ENCODE measurements at places on chromosomes 16 and 17. TPM values are rescaled to one million over a fixed set of nuclear protein-coding genes. Genes with fewer than 3 reads are reported as not detected.
A peak's percentile ranks its signal among the peaks of the same experiment; 100 is the strongest.

Gene CHTF8
- total RNA-seq, result 97.3 TPM

Gene CARD14
- total RNA-seq, result 1.1 TPM

Gene ADAD2
- total RNA-seq, result 0.52 TPM

DNA sequence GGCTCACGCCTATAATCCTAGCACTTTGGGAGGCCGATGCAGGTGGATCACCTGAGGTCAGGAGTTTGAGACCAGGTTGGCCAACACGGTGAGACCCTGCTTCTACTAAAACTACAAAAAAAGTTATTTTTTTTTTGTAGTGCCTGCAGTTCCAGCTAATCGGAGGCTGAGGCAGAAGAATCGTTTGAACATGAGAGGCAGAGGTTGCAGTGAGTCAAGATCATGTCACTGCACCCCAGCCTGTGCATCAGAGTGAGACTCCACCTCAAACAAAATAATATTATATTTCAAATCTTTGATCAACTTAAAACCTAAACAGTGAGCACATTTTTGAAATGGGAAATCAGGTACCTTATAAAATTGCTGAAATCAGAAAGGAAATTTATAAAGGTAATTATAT lies 36.5 kb downstream of the NCOR1 start:
- H3K27ac ChIP-seq, result no peak overlapping the region
- H3K4me3 ChIP-seq, result no peak overlapping the region
- H3K4me1 ChIP-seq, result no peaks in the 10 kb centered on the region
- H3K27me3 ChIP-seq, result no peaks in the 10 kb centered on the region
- H3K36me3 ChIP-seq, result no peaks in the 10 kb centered on the region

GRCh38 chr16:49854796-49855203 lies 1.1 kb downstream of the ZNF423 start:
- H3K4me1 ChIP-seq, result peaks cover 45% of the 10 kb centered on the region
- no peaks in the 10 kb centered on the region for H3K36me3 ChIP-seq
- peak; percentile 71 for DNase-seq

DNA sequence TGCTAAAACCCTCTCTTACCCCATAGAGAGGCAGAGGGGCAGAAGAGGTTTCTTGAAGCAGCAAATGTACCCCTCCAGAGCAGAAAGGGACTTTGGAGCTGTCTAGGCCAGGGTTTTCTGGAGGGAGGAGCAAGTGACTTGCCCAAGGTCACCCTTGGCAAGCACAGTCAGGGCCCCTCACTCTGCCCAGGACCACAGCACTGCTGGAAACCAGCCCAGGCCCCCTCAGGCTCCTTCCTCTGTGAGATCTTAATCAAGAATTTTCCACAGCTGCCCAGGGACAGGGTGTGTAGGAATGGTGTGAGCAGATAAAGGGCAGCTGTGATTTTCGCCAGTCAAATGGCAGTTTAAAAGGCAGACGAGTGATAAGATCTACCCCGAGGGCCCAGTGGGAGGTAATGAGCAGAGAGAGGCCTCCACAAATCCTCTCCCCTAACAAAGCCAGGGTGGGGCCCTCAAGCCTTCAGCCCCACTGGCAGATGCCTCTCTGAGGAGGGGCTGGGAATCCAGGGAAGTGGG lies 3.9 kb upstream of the SLC12A3 start:
- no peak overlapping the region for H3K4me3 ChIP-seq
- H3K27me3 ChIP-seq, result no peaks in the 10 kb centered on the region
- H3K27ac ChIP-seq, result peak overlapping the region; percentile 3
- DNase-seq, result no peak
- no peaks in the 10 kb centered on the region for H3K36me3 ChIP-seq

GRCh38 chr17:28807925-28808634 lies 34.5 kb downstream of the FAM222B start:
- no peaks in the 10 kb centered on the region for H3K27me3 ChIP-seq
- DNase-seq, result no peak
- H3K36me3 ChIP-seq, result peaks cover 13% of the 10 kb centered on the region
- H3K4me1 ChIP-seq, result peaks cover 29% of the 10 kb centered on the region

GRCh38 chr16:54817940-54818574 lies 112.6 kb upstream of the IRX5 start:
- peak overlapping the region; percentile 42 for H3K27ac ChIP-seq
- no peaks in the 10 kb centered on the region for H3K27me3 ChIP-seq
- H3K4me1 ChIP-seq, result no peaks in the 10 kb centered on the region
- H3K4me3 ChIP-seq, result peak overlapping the region; percentile 8

DNA sequence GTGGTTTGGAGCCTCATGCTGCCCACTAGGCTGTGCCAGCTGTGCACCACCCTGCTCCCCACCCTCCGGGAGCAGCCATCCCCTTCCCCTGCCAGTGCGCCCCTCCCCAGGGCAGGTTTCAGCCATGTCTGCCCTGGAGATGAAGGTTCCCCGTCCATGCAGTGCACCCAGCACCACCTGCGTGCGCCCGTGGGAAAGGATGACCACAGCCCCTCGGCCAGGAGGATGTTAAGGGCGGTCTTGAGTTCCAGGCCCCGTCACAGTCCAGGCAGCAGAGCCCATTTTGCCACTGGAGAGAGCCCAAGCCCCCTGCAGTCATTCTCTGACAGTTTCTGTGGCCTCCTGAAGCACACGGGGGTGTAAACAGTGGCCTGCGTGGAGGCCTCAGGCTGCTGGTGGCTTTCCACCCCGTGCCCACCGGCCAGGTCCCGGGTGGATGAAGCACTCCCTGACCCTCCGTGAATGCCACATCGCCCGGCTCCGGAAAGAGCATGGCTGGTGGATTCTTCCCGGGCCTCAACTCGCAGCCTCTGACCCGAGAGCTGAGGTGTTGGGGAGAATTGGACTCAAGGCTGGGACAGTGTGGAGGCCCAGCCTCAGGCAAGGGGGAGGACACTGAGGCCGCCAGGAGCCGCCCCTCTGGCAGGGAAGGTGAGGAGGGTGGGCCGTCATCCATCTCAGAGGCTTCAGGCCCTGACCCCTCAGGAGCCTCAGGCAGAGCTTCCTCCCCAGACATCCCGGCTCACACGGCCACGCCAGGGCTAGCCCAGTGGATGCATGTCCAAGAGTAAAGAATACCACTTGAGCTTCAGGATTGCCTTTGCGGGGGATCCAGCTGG lies 69.7 kb upstream of the CHMP6 start:
- peak; percentile 59 for DNase-seq
- no peaks in the 10 kb centered on the region for H3K27me3 ChIP-seq
- peaks cover 40% of the 10 kb centered on the region for H3K36me3 ChIP-seq
- no peak overlapping the region for H3K27ac ChIP-seq
- no peaks in the 10 kb centered on the region for H3K4me1 ChIP-seq

DNA sequence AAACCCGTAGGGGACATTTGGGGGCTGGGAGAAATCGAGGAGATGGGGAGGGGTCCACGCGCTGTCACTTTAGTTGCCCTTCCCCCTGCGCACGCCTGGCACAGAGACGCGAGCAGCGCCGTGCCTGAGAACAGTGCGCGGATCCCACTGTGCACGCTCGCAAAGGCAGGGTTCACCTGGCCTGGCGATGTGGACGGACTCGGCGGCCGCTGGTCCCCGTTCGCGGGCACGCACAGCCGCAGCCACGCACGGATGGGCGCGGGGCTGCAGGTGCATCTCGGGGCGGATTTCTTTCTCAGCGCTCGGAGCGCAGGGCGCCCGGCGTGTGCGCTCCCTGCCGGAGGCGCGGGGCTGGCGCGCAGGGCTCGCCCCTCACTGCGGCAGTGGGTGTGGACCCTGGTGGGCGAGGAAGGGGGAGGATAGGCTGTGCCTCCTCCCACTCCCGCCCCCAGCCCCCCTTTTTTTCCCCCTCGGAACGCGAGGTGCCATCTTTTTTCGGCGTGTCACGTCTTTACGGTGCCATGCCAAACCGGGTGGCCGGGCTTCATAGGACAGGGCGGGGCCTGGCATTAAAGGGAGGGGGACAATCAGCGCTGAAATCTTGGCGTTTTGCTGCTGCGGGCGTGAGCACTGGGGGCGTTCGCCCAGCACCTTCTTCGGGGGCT lies 1.1 kb downstream of the MAPT start:
- H3K4me1 ChIP-seq, result peaks cover 15% of the 10 kb centered on the region
- no peak overlapping the region for H3K27ac ChIP-seq
- peak overlapping the region; percentile 74 for H3K4me3 ChIP-seq

DNA sequence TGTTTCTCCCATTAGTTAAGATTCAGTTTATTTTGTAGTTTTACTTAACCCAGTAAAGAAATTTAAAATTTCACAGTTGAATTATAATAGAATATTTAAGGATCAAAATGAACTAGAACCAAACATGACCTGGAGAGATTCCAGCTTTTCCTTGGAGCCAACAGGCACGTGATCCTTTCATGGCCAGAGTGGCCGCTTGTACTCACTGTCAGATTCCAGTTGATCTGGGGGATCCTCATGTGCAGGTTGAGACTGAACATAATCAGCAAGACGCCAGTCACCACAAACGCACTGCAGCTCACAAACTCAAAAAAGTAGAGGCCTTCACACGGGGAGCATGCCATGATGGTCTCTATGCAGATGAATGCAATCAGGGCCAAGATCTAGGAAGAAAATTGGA lies 31.7 kb downstream of the CMTM3 start:
- no peaks in the 10 kb centered on the region for H3K4me1 ChIP-seq
- DNase-seq, result no peak
- H3K4me3 ChIP-seq, result no peak overlapping the region
- no peaks in the 10 kb centered on the region for H3K36me3 ChIP-seq

DNA sequence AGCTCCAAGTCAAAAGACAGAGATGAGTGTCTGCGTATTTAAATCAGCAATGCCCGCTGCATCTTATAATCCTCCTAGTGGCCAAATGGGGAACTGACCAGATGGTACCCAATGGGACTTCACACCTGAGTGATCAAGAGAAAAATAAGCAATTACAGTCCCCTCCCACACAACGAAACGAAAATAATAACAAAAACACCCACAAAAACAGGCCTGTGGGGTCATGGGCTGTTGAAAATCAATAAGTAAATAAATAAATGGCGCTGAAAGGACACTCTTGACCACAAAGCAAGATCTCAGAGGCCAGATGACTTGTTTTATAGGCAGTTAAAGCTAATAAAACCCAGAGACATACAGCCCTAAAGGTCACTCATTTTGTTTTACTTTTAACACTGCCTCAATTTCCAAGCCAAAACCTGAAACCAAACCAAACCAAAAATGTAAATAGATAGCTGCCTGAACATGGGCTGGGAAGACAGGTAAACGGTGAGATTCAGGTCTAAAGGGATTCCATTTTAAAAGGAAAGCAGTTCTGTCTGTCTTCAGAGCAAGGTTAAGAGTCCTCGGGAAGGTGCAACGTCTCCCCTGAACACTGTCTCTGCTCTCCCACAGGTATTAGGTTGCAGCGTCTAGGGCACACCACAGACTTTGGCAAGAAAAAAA lies 1.3 kb downstream of the ZNF821 start:
- peak overlapping the region; percentile 88 for H3K27ac ChIP-seq
- H3K4me1 ChIP-seq, result peaks cover 23% of the 10 kb centered on the region
- H3K4me3 ChIP-seq, result peak overlapping the region; percentile 81
- DNase-seq, result no peak

DNA sequence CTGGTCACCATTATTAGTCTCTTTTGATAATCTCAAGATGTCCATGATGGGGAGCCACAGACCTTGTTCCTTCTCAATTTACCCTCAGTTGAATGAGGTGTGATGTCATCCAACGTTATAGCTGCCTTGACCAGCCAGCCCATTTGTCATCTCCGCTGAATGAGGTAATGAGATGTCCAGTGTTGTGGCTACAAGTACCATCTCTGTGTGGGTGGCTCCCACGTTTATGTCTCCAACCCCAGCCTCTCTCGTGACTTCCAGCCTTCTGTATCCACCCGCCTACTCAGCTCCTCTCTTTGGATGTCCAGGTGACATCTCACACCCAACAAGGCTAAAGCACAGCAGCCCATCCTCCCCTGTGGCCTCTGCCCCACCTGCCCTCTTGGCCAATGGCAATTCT lies 18.2 kb downstream of the DNAH17 start:
- no peaks in the 10 kb centered on the region for H3K36me3 ChIP-seq
- H3K27ac ChIP-seq, result no peak overlapping the region
- H3K4me1 ChIP-seq, result no peaks in the 10 kb centered on the region
- peaks cover 4% of the 10 kb centered on the region for H3K27me3 ChIP-seq
- no peak for DNase-seq

DNA sequence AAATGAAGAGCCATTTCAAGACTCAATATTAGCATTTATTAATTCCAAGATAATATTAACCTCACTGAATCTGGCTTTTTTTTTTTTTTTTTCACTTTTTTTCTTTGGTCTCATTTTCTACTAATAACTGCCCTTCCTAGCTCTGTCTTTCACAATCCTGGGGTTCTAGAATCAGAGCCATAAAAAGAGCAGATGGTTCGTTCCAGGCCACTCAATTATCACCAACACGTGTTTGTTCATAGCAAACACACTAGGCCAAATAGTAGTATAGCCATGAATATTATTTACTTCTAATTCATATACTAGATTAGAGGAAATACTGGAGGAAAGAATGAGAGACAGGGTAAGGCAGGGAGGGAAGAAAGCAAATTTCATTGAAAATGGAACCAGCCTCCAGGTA lies 39.8 kb downstream of the TEX2 start:
- no peaks in the 10 kb centered on the region for H3K4me1 ChIP-seq
- no peak for DNase-seq
- no peaks in the 10 kb centered on the region for H3K27me3 ChIP-seq
- H3K27ac ChIP-seq, result no peak overlapping the region
- no peak overlapping the region for H3K4me3 ChIP-seq

DNA sequence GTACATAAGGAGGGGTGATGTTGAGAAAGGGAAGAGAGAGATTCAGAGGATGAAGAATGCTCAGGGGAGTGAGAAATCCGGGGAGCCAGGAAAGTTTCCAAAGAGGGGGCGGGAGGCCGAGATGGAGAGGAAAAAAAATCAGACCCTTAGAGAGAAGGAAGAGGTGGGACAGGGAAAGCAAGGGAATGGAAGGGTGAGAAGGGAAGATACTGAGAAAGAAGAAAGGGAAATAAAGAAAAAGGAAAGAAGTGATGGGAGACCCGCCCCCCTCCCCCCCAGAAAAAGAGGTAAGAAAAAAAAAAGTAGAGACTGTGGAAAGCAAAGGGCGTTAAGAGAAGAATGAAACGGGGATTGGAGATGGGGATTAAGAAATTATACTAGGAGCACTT lies 507 bp downstream of the DYNLRB2 start:
- peak overlapping the region; percentile 65 for H3K4me3 ChIP-seq
- DNase-seq, result no peak
- H3K27me3 ChIP-seq, result peaks cover 11% of the 10 kb centered on the region
- no peaks in the 10 kb centered on the region for H3K4me1 ChIP-seq

- DNase-seq, result no peak
- no peak overlapping the region for H3K4me3 ChIP-seq
- peaks cover 27% of the 10 kb centered on the region for H3K36me3 ChIP-seq
- no peak overlapping the region for H3K27ac ChIP-seq
- H3K27me3 ChIP-seq, result no peaks in the 10 kb centered on the region
Observed at GRCh38 chr16:3138342-3138741, 3.5 kb downstream of the ZNF213 start.

GRCh38 chr16:66871840-66872239 lies 8.5 kb upstream of the PDP2 start:
- H3K36me3 ChIP-seq, result no peaks in the 10 kb centered on the region
- DNase-seq, result no peak
- peaks cover 15% of the 10 kb centered on the region for H3K4me1 ChIP-seq
- H3K4me3 ChIP-seq, result no peak overlapping the region
- no peaks in the 10 kb centered on the region for H3K27me3 ChIP-seq
- H3K27ac ChIP-seq, result no peak overlapping the region

- H3K4me3 ChIP-seq, result no peak overlapping the region
- H3K27me3 ChIP-seq, result no peaks in the 10 kb centered on the region
- DNase-seq, result no peak
- H3K36me3 ChIP-seq, result no peaks in the 10 kb centered on the region
- H3K27ac ChIP-seq, result no peak overlapping the region
Observed at GRCh38 chr16:88468275-88469129, 15.4 kb downstream of the ZFPM1 start.

- H3K27me3 ChIP-seq, result no peaks in the 10 kb centered on the region
- no peaks in the 10 kb centered on the region for H3K4me1 ChIP-seq
- no peak overlapping the region for H3K27ac ChIP-seq
- no peak for DNase-seq
- H3K36me3 ChIP-seq, result no peaks in the 10 kb centered on the region
- H3K4me3 ChIP-seq, result no peak overlapping the region
Observed at GRCh38 chr17:67098006-67098405, 53.7 kb downstream of the CACNG1 start.

Data from upper lobe of right lung (tissue), 1 donor.